NCI-H1694 (cell line): ENCODE measurements at places on chromosomes 1 and 21.

- no peak for DNase-seq
These were observed 6.6 kb upstream of the TRAF3IP3 start for GRCh38 chr1:209749205-209749604.

GRCh38 chr21:33402001-33402979, 923 bp upstream of the IFNGR2 start:
- no peak for DNase-seq

DNA sequence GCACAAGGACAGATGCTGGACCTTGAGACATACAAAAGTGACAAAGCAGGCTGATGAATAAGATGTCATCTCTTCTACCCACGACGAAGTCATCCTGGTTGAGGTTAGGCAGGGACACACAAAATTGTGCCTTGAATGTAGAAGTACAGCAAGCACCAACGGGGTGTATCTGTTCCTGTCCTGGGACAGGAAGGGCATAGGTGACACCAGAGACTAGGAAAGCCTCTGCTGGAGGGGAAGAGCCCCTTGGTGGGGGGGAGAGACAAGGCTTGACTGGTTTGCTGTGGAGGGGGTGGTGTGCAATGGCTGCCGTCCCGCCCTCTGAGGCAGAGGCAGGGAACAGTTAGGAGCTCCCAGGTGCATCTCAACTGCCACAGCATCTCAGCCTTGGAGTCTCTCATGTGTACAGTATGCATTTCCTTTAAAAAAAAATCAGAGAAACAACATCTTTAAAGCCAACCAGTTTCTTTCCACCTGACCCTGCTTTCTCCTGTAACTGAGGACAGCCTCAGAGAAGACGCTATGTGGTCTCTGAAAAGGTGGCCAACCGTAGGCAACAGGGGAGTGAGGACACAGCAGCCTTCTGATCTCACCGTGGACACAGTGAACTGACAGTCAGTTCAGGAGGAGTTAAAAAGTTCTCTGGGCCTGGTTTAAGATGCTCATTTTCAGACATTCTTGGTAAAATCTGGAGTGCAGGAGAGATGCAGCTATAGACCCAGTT, 17.7 kb upstream of the GFI1 start:
- no peak for DNase-seq

- no peak for DNase-seq
These were observed 7.4 kb downstream of the NFIA start for GRCh38 chr1:61089741-61090140.

- peak; percentile 74 for DNase-seq
These were observed 388.8 kb downstream of the NTNG1 start for GRCh38 chr1:107529511-107530149.

DNA sequence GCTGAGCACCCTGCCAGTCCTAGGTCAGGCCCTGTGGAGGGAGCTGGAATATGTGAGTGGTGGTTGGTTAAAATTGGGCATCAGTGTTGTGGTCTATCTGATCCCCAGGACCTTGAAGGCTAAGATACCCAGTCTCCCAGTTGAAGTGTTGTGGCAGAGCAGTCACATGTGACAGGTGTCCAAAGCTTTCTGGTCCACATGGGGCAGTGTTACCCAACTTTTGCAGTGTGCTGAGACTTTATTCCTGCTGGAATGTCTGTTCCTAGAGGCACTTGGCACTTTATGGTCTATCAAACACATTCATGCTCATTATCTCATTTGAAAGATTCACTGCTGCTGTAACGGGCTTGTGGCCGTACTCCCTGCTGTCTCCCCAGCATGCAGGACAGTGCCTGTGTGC, 21.0 kb upstream of the LORICRIN start:
- DNase-seq = no peak

GRCh38 chr21:44356636-44357035, 3.2 kb downstream of the TRPM2 start:
- no peak for DNase-seq

GRCh38 chr1:158972841-158973240, 36.9 kb upstream of the IFI16 start:
- DNase-seq = no peak

DNA sequence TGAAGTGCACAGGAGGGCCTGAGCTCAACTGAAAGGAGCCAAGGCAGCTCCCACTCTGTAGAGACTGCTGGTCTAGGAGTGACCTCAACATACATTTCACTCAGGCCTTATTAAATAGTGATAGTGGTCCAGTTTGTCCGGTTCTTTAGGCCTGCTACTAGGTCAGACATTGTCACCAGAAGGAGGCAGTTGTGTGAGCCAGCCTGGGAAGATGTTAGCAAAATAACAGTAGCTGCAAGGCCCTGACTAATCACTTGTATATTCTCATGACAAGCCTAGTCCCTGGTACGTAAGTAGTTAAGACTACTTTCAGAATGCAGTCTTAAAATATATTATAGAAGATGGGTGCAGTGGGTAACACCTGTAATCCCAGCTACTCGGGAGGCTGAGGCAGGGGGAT, 264.0 kb upstream of the CAMK1G start:
- DNase-seq = no peak

DNA sequence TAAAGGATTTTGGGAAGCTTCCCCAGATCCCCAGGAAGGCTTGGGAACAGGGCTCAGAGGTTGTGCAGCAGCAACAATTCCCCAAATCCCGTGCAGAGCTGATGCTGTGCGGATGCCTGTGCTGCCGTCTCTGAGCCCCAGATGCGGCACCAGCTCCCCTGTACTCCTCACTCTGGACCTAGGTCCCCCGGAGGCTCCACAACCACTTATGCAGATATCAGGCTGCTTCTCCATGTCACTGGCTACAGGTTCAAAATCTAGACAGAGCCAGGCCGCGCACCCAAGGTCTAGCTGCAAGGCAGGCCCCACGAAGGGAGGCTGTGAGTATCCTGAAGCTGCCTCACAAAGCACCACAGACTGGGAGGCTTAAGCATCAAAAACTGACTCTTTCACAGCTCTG, 81.6 kb downstream of the PDE9A start:
- DNase-seq = no peak
